ENCODE measurements at places on chromosomes 5 and 9.

DNA sequence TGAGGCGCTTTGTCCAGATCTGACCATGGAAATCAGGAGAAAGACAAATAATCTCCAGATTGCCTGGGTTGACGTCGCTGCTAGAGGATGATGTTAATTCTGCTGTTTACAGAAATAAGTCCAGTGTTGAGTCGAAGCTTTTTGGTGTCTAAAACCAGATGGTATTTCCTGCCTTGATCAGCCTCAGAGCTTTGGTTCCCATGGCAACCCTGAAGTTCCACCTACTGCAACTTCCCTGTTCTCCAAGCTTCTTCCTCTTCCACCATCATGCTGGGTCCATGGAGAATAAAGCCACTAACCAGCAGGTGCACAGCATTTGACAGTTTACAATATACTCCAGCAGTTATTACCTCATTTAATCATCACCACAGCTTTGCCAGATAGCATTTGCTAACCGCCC lies 18.0 kb upstream of the GABBR2 start:
- peak; percentile 78 for DNase-seq

DNA sequence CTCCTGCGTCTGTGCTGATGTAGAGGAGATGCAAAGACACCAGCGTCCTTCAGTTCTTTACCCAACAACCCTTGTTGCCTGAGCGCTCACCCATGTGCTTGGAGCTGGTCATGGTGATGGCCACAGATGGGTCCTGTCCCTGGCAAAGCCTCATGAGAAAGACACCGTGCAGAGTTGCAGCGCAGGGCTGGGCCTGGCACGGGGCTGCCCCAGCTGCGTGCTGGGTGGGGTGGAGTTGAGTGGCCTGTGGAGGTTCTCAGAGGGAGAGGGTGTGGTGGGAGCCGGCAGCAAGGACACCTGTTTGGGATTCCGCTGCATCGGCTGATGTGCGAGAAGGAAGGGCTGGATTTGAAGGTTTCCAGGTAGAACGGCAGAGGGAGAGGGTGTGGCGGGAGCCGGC lies 125.2 kb upstream of the CACNA1B start:
- no peak for DNase-seq

GRCh38 chr9:128911529-128912035 lies 9.2 kb upstream of the PHYHD1 start:
- DNase-seq, result no peak

DNA sequence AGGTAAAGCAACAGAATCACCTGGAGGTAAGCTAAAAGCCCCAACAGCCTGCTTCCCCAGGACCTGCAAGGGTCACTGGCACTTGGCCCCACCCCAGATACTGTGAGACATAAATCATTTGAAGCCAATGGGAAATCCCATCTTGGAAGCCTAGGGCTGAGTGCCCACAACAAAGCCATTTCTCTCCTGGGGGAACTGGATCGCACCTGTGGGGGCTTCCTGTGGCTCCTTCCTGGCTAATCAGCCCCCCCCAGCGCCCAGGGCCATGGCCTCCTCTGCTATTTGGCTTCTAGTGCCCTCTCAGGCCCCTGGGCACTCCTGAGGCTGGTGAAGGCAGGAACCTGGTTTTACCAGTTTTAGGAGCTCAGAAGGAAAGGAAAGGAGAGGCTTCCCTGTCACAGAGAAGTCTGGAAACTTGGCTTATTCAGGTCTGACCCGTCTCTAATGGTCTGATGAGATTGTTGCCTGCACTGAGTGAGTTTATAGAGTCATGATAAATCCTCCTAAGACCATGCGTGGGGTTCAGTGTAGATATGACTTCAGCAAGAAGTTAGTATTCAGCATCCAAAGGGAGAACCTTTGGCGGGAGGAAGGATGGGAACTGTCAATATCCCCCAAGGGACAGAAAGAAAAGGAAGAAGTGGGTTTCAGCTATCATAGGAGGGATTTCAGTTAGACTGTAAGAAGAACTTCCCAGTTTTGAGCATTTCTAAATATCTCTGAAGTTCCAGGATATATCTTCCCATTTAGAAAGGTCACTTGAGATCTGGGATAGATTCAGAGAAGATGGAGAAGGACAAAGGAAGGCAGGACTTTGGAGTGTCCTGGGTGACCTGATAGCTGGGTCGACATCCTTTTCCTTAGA lies 1.2 kb downstream of the KCNMB1 start:
- DNase-seq, result no peak

DNA sequence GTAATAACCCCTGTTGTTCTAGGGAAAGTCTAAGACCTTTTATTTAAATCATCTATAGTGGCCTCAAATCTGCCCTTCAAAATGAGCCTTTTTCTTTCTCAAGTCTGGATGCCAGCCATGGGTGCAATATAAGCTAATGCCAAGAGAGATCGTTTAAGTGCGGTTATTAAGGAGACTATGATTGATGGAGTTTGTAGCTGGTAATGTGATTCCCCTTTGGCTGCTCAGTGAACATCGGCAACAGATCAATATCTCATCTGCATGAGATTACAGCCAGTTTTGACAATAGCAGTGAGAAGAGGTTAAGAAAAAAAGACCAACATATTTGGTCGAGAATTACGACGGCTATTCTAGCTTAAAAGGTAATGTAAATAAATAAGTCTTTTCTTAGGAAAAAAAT lies 1049.4 kb upstream of the NUDT12 start:
- no peak for DNase-seq

- peak; percentile 33 for DNase-seq
Measured at GRCh38 chr5:131462454-131462853, 172.6 kb downstream of the RAPGEF6 start.

- peak; percentile 1 for DNase-seq
Measured at GRCh38 chr5:174624733-174625522, 99.5 kb upstream of the MSX2 start.

DNA sequence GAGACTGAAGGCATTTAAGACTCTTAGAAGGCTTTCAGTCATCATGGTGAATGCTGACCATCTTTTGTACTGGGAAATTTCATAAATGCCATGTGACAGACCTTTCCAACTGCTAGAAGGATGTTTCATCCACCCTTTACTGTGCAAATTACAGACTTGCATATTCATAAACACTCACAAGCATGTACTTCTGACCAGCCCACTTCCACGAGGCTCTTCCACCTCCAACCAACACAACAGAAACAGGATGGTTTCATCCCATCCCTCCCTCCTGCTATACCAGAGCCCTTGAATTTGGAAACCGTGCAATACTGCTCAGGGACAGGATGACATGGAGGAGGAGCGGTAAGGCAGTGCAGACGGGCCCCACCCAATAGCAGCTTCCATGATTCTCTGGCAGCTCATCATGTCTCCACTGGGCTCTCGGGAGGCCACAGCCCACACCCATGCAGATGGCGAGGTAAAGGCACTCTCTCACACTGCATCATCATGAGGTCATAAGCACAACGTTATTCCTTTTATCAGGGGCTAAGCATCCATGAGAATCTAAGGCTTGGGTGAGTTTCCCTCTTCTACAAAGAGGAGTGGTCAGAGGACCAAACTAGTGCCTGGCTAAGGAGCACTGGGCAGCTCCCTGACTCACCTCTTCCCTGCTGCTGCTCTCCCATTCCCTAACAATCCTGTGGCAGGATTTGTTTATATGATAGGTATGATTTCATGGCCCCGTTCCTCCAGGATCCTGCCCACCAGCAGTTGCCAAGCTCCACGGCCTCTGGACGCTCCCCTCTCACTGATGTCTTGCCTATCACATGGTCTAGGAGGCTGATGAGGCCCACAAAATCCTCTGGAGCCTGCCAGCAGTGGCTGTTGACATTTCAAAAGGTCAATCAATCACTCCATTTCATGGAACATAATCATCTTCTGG lies 94.4 kb upstream of the FSTL4 start:
- no peak for DNase-seq

DNA sequence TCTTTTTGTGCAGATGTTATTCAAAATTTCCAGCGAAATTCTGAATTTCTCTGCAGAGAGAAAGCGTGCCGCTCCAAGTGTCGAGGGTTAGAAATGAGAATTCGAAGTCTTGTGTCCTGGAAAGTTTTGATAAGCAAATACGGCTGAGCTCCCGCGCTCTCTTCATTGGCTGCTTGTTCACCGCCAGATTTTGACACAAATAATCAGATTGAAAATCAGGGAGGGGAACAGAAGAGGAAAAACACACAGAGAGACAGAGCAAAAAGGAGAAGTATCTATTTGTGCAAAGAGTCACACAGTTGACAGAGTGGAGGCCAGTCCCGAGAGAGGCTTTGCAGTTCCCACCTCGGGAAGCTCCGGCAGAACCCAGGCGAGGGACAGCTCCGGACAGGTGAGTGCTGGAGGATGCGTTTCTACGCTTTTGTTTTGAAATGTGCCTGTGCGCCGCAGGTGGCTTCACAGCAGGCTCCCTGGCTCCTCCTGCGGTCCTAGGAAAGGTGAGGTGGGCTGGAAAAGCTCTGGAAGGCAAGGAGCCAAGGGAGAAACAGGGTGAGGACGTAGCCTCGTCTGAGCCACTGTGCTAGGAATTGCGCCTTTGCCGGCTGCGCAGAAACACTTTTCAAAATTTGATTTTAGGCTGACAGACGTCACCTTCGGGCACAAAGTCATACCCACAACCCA lies at the start of gene GFI1B:
Gene GFI1B (plus strand): TSS at position 244 of the 681 bp plus-strand sequence. CDS start 7,985 bp downstream, outside the sequence.
- peak; percentile 44 for DNase-seq
